Fibroblast of skin of left biceps (primary cell): ENCODE measurements at places on chromosomes 12 and 14.

GRCh38 chr12:4051596-4051995 lies 178.4 kb upstream of the PARP11 start:
- no peak for DNase-seq

DNA sequence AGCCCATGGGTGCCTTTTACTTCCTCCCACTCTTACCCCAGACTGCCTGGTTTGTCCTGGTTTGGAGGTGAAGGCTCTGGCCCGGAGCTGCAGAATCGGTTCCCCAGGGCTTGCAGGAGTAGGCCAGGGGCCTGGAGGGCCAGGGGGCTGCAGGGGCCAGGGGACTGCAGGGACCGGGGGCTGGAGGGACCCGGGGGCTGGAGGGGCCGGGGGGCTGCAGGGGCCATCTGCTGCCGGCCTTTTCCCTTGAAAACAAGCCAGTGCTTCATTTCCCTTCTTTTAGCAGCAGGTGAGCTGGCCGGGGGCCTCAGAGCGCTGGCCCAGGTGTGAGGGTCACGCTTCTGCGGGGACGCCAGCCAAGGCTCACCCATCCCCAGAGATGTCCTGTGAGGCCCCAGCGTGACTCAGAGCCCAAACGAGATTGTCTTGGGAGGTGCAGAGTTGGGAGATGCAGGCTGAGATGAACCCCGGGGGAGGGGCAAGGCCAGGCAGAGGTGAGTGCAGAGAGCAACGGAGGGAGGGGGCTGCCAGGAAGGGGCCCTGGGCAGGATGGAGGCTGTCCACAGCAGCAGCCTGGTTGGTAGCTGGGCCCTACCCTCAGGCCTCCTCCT lies 154.9 kb downstream of the KIF26A start:
- no peak for DNase-seq

- no peak for DNase-seq
Observed at GRCh38 chr12:38771871-38772270, 133.5 kb downstream of the CPNE8 start.

DNA sequence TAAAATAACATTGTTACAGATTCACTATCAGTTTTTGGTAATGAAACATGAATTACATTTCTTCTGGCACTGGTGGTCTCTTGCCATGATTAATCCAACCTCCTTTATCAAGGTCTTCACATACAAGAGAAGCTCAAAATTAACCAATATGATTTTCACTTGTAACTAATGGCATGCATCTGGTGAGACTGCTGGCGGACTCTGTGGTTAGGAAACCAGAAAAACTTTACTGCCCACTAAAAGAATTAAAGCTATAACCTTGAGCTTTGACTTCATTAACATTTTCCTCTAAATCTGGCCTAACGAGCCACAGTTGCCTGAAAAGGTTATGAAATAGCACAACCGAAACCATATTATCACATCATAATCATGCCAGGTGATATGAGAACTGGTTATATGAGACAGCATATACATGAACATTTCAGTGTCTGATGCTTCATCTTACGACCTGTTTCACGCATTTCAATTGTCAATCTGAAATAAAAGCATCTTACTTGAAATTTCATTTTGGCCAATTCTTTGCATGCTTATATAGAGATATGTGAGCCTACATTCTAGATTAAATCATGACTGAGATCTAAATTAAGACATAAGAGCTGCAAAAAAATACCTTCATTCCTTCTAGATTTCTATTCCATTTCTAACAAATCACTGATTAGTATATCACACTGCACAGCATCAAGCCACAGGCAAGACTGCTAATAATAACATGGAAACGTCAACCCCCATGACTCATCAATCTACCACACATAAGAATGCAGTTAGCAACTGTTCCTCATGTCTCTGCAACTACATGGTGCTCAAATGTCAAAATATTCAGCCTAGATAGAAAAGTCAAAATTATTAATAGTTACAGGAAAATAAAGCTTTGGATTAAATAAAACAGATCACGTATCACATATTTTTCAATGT lies 89.3 kb downstream of the OSBPL8 start:
- peak; percentile 73 for DNase-seq

DNA sequence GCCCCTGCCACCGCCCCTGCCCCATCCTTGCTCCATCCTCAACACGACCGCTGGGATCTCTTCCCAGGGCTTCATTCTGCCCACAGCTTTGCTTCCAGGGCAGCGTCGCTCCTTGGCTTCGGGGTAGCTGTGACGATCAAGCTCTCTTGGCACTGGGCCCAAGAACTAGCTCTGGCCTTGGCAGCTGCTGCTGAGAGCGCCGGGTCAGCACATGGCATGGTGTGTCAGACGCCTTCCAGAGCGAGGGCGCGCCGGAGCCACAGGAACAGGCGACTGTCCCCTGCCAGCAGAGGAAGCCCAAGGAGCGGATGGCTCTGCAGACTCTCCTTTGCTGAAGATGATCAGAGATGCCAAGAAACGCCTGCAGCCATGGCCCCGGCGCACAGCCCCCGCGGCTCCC lies 15.9 kb downstream of the RAB35 start:
- DNase-seq: no peak

DNA sequence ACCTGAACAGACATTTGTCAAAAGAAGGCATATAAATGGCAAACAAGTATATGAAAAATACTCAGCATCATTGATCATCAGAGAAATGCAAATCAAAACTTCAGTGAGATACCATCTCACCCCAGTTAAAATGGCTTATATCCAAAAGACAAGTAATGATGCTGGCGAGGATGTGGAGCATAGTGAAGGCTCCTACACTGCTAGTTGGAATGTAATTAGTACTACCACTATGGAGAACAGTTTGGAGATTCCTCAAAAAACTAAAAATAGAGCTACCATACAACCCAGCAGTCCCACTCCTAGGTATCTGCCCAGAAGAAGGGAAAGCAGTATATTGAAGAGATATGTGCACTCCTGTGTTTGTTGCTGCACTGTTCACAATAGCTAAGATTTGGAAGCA lies 146.1 kb downstream of the TGFB3 start:
- no peak for DNase-seq

DNA sequence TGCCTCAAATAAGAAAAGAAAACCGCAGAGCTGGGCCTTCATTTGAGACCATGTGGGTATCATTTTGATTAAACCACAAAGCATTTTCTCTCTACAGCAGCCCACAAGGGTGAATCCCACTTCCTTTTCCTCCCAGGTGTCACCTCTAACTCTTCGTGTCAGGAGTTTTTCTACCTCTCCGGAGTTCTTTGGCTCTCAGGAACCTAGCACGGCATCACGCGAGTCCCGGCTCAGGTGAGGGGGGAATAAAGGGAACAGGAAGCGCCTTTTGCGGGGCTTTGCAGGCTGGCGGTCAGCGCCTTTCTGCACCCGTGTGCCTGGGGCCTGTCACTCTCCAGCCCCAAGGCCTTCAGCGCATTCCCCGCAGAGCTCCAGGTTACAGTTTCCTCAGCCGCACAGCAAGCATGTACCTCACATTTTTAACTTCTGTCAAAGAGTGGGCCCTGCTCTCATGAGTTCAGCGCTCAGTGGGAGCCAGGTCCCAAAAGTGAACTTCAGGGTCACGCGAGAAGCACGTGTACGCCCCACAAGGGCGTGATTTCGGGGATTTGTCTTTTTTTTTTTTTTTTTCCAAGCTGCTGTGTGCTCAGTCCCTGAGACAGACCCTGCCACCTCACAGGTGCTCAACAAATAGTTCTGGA lies 740 bp upstream of the PRPF40B start:
- DNase-seq: peak; percentile 4

- DNase-seq: no peak
Observed at GRCh38 chr12:52499806-52500560, 6.9 kb upstream of the KRT6A start.

DNA sequence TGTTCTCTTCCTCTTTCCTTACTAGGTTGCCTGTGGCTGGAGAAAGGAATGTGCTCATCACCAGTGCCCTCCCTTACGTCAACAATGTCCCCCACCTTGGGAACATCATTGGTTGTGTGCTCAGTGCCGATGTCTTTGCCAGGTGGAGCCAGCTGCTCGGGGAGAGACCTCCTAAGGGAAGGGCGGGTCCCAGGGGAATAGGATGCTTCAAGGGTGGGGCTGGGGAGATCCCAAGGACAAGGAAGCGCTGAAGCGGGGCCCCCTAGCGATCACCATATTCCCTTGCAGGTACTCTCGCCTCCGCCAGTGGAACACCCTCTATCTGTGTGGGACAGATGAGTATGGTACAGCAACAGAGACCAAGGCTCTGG lies 10.2 kb downstream of the MARS1 start:
- no peak for DNase-seq

DNA sequence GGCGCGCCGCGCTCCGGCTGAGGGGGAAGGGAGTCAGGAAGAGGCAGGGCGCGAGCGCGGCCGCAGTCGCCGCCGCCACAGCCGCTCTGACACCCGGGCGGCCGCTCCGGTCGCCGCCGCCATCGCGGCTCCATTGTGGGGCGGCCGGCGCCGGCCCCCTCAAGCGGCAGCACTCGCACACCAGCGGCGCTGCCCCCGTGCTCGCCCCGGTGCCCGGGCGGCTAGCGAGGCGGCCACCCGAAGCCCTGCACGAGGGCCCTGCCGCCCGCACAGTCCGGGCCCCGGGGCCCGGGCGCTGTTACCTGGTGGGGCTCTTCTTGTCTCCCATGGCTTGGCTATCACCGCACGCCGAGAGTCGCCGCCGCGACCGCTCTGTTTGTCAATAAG lies 202 bp downstream of the YAF2 start:
- no peak for DNase-seq

- DNase-seq: no peak
Observed at GRCh38 chr12:79935624-79936345, 888 bp upstream of the PPP1R12A start.

- DNase-seq: no peak
Observed at GRCh38 chr14:51578853-51579252, 72.9 kb upstream of the FRMD6 start.

DNA sequence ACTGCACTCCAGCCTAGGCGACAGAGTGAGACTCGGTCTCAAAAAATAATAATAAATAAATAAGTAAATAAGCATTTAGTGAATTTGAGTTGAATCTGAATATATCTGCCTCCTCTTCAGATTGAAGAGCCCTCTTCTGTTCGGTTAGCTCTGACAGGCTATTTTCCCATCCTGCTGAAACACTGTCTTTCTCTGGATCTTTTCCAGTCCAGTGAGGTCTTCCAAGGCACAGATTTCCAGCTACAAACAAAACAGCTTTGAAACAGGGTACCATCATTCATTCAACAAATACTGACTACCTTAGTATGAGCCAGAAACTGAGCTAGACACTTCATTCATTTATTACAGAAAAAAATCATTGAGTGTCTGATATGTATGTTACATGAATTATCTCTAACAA lies 7.2 kb upstream of the SPRYD3 start:
- DNase-seq: no peak

GRCh38 chr12:107610021-107610859 lies 75.4 kb upstream of the PWP1 start:
- no peak for DNase-seq

DNA sequence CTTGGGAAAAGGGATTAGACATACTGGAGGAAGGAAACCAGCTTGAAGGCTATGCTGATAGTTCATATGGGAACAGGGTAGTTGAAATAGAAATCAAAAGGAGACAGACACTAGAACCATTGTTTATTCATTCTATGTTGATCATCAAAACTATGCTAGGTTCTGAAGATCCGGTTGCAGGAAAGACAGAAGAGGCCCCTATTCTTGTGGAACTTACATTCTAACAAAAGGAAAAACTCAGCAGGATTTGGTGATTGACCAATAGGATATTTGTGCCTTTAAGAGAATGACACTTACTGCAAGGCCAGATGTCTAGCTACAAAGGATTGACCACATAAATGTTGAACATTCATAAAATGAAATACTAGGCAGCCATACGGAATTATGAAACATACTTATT lies 179.2 kb downstream of the AKAP6 start:
- DNase-seq: no peak

- peak; percentile 82 for DNase-seq
Observed at GRCh38 chr12:121799842-121800693, 3.7 kb upstream of the SETD1B start.

DNA sequence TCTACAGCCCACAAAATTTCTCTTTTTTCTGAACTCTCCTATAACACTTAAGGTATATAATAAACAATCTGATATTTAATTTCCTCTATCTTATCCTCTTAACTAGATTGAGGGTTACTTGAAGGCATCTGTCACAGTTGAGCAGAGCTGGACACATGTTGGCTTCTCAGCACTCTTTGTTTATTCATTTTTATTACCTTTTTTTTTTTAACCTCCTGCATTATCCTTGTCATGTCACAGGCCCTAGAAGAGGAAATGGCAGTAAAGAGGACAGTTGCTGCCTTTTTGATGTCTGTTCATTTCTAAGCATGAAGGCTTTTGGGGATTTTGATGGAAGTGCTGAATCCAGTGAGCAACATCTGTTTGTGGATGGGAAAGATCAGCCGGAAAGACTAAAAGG lies 32.5 kb upstream of the EVL start:
- no peak for DNase-seq

- no peak for DNase-seq
Observed at GRCh38 chr14:51723990-51724389, 72.3 kb downstream of the FRMD6 start.

GRCh38 chr14:75231320-75231719 lies 47.3 kb upstream of the FOS start:
- DNase-seq: no peak

DNA sequence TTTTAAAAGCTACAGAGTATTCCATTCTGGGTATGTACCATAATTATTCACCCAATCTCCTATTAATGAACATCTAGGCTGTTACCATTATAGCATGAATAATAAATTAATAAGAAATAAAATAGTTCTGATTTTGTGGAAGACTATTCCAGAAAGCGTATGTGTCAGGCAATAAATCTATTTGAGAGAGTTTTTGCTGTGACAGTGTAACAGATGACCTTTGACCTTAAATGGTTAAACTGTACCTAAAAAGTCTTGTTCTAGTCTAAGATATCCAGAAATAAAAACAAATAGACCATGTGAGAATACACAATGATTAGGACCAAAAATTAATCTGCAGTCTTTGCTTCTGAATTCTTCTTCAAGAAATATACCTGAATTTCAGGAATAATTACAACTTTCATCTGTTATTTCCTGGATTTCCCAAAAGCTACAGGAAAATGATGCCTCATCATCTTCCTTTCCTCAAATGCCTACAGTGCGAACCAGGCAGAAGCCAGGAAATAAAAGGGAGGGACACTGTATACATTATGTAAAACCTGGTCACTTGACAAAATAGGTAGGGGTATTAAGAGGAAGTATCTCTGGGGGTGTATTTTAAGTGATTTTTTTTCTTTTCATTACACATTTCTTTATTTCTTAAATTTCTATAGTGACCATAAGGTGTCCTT lies 7.3 kb downstream of the TM7SF3 start:
- no peak for DNase-seq

GRCh38 chr12:4041187-4041885 lies 168.1 kb upstream of the PARP11 start:
- no peak for DNase-seq

GRCh38 chr14:103512701-103513611 lies 9.7 kb downstream of the CKB start:
- DNase-seq: no peak

- DNase-seq: no peak
Observed at GRCh38 chr14:100679153-100679552, 47.5 kb upstream of the DLK1 start.

DNA sequence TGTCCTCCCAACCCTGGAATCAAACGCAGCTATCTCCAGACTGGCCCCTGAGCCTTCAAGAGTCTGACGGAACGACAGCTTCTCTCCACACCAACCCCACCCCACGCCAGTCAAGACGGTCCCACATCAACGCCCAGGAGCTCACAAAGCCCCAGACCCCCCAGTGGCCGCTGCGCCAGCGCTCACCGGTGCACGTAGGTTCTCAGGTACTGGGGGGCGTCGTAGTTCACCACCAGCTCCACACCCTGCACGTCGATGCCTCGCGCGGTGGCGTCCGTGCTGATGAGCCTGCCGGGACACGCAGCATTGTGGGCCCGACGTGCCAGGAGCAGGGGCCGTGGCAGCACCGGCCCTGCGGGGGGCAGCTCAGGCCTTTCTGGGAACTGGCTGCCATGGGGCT lies 4.2 kb downstream of the DDX51 start:
- no peak for DNase-seq
